ENCODE measurements at places on chromosomes 2 and 18.

DNA sequence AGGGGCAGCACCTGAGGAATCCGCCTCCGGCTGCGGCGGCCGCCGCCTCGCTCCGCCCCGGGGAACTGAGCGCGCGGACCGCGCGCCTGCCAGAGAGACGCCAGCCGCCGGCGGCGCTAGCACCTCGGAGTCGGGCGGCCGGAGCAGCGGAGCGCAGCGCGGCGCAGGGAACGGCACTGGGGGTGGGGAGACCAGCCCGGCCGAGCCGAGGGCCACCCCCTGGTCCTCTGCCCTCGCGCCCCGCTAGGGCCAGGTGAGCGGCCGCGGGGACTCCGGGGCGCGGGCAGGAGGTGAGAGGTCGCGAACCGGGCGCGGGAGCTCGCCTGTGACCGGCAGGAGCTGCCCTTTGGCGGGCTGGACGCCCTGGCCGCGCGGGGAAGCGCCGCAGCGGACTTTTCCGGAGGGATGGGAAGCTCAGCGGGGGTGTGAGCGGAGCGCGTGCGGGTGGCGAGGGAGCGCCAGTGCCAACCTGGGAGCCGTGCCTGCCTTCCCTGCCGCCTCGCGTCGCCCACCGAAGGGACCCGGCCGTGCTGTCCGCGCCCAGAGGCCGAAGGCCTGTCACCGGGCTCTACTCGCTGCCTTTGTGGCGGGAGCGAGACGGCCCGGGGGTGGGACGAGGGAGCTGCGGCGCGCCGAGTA is at the start of gene GREB1L:
Gene GREB1L (plus strand): TSS at position 92 of the 639 bp plus-strand sequence. CDS start 141,287 bp downstream, outside the sequence.
- H3K4me1 ChIP-seq = peaks cover 8% of the 10 kb centered on the region
- H3K27ac ChIP-seq = no peak within 1 kb of the TSS
- DNase-seq = no peak
- no peak within 1 kb of the TSS for H3K4me3 ChIP-seq

- H3K4me1 ChIP-seq = peaks cover 5% of the 10 kb centered on the region
- no peak overlapping the region for H3K4me3 ChIP-seq
- DNase-seq = no peak
These were observed 15.7 kb downstream of the SOWAHC start for GRCh38 chr2:109629867-109630266.

- no peak overlapping the region for H3K27ac ChIP-seq
- no peaks in the 10 kb centered on the region for H3K36me3 ChIP-seq
- DNase-seq = no peak
- H3K27me3 ChIP-seq = no peaks in the 10 kb centered on the region
- H3K4me3 ChIP-seq = no peak overlapping the region
These were observed 289.6 kb upstream of the ID2 start for GRCh38 chr2:8392098-8392866.

DNA sequence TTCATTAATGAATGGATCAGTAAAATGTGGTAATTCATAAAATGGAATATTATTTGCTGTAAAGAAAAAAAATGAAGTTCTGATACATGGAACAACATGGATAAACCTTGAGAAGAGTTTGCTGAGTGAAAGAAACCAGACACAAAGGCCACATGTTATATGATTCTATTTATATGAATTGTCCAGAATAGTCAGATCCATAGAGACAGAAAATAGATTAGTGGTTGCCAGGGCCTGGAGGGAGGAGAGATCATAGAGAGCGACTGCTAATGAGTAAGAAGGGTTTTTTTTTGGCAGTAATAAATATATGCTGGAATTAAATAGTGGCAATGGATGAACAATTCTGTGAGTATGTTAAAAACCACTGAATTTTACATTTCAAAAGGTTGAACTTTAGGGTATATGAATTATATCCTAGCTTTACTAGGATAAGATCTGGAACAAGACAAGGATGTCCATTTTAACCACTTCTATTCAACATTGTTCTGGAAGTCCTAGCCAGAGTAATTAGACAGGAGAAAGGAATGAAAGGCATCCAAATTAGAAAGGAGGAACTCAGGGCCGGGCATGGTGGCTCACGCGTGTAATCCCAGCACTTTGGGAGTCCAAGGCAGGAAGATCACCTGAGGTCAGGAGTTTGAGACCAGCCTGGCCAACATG is 48.8 kb downstream of the MAPRE2 start:
- H3K4me3 ChIP-seq = no peak overlapping the region
- H3K27me3 ChIP-seq = no peaks in the 10 kb centered on the region
- DNase-seq = no peak
- H3K27ac ChIP-seq = no peak overlapping the region
- H3K36me3 ChIP-seq = no peaks in the 10 kb centered on the region
- no peaks in the 10 kb centered on the region for H3K4me1 ChIP-seq

GRCh38 chr2:192228685-192229084 is 34.0 kb upstream of the TMEFF2 start:
- no peak overlapping the region for H3K27ac ChIP-seq
- no peak overlapping the region for H3K4me3 ChIP-seq
- DNase-seq = no peak
- no peaks in the 10 kb centered on the region for H3K4me1 ChIP-seq

GRCh38 chr2:168449419-168449818 is 6.7 kb upstream of the CERS6 start:
- no peak overlapping the region for H3K4me3 ChIP-seq
- H3K36me3 ChIP-seq = no peaks in the 10 kb centered on the region
- H3K27ac ChIP-seq = no peak overlapping the region
- DNase-seq = no peak

DNA sequence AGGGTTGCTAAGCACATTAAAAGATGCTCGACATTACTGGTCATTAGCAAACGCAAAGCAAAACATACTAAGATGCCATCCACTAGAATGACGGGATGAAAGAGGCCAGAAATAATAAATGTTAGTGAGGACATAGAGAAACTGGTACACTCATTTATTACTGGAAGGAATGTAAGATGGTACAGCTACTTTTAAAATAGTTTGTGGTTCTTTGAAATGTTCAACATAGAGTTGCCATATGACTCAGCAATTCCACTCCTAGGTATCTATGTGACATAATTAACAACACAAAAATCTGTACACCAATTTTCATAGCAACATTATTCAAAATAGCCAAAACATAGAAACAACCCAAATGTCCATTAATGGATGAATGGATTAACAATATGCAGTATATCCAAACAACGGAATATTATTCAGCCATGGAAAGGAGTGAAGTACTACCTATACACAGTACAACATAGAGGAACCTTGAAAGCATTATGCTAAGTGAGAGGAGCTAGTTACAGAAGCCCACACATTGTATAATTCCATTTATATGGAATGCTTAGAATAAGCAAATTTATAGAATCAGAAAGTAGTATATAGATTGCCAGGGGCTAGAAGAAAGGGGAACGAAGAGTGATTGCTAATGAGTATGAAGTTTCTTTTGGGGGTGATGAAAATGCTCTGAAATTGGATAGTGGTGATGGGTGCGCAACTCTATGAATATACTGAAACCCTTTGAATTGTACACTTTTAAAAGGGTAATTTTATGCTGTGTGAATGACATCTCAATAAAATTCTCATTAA is 61.9 kb upstream of the IL1R1 start:
- no peaks in the 10 kb centered on the region for H3K27me3 ChIP-seq
- peaks cover 29% of the 10 kb centered on the region for H3K4me1 ChIP-seq
- H3K4me3 ChIP-seq = no peak overlapping the region
- no peak for DNase-seq

Measured in CD4-positive, alpha-beta memory T cell (primary cell).